ENCODE measurements at places on chromosomes 2 and 18. TPM values are rescaled to one million over a fixed set of nuclear protein-coding genes. Genes with fewer than 3 reads are reported as not detected.

PARD3B gene
- 5.6 TPM for total RNA-seq

PSMA8 gene
- not detected for total RNA-seq

RAMP1 gene
- total RNA-seq: 2.7 TPM

PCARE gene
- total RNA-seq: under 0.01 TPM

CHRNG gene
- 0.16 TPM for total RNA-seq

CELF4 gene
- 60.7 TPM for total RNA-seq

CSRNP3 gene
- total RNA-seq: 246 TPM

SNORC gene
- 1.6 TPM for total RNA-seq

SERPINB4 gene
- not detected for total RNA-seq
